Activated CD4-positive, alpha-beta T cell treated with anti-CD3 and anti-CD28 coated beads, Interleukin-2, Interleukin-6, amounts not matched to agents 100 ng/mL and 50 ng/mL, durations not matched to agents 16 hours and 8 hours (primary cell): ENCODE measurements at places on chromosomes 7 and 10.

DNA sequence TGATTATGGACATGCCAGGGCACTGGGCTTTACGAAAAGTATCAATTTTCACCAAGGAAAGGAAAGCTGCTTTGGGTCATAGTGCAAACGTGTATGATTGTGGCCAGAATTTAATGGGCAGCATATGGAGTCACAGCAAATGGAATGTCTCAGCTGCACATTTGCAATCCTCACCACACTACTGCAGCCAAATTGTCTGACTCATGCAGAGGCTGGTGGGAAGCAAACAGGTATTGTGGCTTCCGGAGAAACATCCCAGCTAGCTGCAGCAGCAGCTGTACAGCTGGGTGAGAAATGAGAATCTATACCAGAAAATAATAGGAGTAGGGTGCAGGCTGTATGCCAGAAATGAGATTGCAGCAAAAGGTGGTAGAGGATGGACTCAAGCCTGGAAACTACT lies 374.7 kb upstream of the VWC2 start:
- no peak for DNase-seq

GRCh38 chr7:38628630-38629385 lies 2.4 kb downstream of the AMPH start:
- no peak for DNase-seq

DNA sequence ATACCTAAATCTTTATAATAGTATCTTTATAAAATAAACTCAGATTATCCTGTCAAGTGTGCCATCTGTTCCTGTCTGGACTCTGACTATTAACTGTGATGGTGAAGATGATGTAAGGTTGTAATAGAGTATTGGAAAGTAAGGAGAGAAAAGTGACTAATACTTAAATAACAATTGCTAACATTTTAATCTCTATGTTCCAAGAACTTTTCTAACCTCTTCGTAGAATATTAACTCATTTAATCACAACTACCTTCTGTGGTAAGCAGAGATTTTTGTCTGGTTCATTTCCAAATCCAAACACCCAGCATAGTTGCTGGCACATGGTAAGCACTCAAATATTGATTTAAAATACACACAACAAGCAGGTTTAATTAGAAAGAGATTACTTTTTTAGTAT lies 2.5 kb downstream of the TNPO3 start:
- no peak for DNase-seq

- no peak for DNase-seq
Observed at GRCh38 chr10:32955299-32955772, 2.7 kb downstream of the ITGB1 start.

DNA sequence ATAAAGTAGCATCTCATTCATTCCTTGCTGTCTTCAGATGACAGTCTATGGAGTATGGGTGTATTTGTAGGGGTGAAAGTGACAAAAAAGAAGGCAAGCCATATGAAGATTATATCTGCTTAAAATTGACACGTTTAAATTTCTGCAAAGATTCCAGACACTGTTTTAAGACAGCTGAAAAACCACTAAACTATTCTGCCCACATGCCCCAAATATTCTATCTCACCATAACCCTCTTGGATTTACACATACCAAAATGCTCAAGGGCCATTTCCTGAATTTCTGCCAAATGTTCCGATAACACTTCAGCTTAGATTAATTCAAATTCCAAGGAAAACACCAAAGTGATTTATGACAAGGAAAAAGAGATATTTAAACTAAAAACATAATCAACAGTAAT lies 99.9 kb upstream of the IL6 start:
- DNase-seq = no peak

GRCh38 chr10:91635401-91636400 lies 2.8 kb upstream of the PPP1R3C start:
- DNase-seq = peak; percentile 64

DNA sequence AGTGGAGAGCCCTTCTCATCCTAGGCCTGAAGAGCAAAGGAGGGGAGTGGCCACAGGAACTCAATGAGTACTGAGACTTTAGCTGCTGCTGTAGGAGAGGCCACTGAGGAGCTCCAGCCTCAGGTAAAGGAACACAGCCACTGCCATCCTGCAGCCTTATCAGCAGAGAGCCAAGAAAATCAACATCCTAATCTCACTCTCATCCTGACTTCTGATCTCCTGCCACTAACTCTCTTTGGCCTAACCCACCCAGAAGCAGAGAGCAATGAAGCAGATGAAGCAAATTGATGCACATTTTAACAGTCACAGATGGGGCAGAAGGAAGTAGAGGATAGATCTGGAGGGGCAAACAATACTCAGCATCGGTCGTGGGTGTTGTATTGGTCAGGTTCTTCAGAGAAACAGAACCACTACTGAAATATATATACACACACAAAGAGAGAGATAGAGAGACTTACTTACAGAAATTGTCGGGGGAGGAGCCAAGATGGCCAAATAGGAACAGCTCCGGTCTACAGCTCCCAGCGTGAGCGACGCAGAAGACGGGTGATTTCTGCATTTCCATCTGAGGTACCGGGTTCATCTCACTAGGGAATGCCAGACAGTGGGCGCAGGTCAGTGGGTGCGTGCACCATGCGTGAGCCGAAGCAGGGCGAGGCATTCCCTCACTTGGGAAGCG lies 297.6 kb downstream of the MTERF1 start:
- DNase-seq = no peak
